ENCODE measurements at places on chromosomes 2 and 18.

DNA sequence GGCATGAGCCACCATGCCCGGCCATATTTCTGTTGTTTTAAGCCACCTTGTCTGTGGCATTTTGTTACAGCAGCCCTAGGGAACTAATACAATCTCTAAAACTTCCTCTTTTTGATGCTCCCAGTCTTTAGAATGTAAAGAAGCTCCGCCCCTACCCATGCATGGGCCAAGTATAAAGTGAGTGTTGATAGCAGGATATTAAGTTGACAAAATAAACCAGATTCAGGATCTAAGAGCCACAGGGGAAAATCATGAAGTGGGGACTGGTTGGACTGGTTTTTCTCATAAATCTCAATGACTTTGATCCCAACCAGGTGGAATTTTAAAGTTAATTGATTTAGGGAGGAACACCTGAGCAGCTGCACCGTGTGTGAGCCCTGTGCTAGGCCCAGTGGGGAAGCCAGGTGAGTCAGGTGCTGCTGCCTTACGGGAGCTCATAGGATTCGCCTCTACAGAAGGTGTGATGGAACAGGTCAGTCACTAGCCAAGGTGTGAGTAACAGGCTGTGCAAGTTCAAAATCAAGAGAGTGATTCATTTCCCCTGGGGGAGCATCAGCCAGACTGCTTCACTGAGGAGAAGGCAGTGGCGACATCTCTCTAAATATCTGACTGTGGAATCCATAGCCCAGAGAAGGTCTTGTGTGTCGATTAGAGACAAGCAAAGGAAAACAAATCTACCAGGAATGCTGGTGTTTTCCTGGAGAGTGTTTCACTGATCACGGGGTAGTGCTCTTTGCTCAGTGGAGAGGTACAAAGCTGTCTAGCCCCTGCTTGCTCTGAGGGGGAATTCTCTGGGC is 63.0 kb upstream of the MSH2 start:
- no peak for DNase-seq

DNA sequence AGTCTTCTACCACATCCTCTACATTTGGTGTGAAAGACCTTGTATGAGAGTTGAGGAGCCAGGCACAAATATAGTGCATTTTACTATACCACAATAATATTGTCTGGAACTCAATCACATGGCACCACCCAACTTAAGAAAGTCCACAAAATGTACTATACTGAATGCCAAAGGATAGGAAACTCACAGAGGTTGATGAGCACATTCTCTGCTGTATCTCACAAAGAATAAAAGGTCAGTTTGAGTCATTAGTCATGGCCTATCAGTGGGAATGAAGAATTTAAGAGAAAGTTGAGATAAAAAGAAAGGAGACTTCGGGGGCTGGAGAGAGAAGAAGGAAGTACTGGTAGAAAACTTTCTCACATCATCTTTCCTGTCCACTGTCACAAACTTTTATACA is 134.3 kb downstream of the RDH14 start:
- DNase-seq = no peak

DNA sequence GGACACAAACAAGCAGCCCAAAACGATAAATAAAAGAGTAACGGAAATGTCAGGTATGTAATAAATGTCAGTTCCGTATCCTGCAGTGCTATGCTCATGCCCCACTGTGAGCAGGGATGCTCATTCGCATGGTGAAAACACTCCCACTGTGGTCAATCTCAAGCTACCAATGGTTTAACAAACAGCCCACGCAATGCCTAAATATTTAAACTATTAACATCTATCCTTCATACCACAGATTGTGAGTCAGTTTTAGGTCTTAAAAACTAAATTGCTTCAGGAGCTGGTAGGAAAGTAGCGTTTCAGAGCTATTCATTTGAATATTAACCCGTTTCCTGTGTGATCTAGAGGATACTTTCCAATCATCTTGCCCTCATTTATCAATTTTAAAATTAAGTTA is 207.4 kb downstream of the TCF4 start:
- DNase-seq = no peak

- DNase-seq = no peak
These were observed 12.8 kb downstream of the TMEM127 start for GRCh38 chr2:96253006-96253405.

DNA sequence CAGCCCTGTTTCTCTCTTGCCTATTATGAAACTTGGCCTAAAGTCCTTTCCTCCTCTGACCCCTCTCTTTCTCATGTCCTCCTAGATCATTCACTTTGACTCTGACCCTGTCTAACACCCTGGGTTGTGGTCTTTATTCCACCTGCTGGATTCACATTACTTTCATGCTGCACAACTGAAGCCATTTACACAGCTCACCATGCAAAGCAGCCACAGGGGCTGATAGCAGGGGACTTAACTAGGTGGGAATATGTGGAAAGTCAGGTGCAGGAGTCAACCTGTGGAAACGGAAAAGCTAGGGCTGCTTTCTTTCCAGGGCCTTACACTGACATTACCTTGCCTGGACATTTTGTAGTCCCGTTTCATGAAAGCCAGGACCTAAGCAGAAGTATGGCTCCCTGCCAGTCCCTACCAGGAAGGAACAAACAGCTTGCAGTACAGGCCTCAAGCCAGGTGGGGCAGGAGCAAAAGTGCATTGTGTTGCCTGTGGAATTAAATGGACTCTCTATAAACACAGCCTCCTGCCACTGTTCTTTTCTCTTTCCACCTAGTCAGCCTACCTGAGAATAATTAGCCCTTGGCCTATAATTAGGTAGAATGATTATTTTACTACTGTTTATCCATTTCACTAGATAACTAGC is 11.8 kb downstream of the MAPRE3 start:
- peak; percentile 67 for DNase-seq

DNA sequence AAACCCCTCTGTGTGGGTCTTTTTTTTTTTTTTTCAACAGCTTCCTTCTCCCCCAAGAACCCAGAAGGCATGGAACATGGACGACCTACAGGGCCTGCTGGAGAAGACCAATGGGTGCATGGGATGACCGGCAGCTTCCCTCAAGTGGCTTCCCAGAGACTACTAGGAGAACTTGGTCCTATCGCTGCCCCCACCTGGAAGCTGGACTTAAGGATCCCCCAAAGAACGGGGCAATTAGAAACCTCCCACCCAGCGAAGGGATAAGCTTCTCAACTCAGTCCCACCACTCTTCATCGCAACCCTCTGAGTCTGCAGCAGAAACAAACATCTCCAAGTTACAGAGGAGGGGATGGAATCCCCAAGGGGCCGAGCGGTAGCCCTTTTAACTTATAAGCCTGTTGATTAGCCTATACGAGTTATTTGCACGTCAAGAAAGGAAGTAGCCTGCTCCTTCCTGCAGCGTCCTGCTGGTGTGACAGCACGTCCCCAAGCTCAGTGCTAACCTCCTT is 1.4 kb downstream of the ACTR1B start:
- DNase-seq = no peak

- DNase-seq = no peak
These were observed 6.8 kb upstream of the GREB1 start for GRCh38 chr2:11527001-11527400.

DNA sequence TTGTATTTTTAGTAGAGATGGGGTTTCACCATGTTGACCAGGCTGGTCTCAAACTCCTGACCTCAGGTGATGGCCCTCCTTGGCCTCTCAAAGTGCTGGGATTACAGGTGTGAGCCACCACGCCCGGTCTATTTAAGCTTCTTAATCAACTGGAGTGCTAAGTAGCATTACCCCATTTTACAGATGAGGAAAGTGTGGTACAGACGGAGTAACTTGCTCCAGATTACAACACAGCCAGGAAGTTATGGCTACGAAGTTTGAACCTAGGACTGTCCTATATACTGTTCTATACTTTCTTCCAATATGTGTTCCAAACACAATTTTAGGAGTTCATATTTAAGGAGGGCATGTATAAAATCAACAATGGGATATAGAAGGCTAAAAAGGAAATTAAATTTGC is 197.7 kb downstream of the TGIF1 start:
- no peak for DNase-seq

GRCh38 chr2:138962686-138963085 is 182.5 kb upstream of the NXPH2 start:
- DNase-seq = no peak

DNA sequence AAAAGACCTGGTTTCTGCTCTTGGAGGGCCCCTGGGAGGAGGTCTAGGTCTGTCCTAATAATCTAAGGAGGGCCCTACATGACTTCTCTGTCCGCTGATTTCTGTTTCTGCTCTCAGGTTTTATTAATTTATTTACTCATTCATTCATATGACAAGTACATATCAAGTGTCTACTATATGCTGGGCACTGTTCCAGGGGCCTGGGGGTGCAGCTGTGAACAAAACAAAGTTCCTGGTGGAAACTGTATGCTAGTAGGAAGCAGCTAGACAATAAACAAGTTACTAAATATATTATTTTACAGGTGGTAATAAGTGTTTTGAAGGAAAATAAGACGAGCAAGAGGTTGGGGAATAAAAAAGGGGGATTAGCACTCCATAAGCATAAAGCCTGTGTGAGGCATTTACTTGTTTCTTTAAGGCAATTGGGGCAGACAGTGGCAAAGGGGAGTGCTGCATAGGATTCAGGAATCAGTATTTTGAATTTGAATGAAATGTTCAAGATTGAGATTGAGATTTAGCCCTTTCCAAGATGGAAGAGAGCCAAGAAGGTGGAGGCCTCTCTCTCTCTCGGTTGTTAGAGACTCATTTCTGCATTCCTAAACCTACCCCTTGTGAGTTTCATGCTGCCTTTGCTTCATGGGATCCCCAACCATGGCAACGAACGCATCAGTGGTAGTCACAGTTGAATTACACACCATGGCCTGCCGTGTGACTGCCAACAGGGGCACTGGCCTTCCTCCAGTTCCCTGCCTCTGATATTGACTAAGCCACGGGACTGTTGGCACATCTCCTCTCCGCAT is 28.3 kb downstream of the DRC1 start:
- DNase-seq = no peak

DNA sequence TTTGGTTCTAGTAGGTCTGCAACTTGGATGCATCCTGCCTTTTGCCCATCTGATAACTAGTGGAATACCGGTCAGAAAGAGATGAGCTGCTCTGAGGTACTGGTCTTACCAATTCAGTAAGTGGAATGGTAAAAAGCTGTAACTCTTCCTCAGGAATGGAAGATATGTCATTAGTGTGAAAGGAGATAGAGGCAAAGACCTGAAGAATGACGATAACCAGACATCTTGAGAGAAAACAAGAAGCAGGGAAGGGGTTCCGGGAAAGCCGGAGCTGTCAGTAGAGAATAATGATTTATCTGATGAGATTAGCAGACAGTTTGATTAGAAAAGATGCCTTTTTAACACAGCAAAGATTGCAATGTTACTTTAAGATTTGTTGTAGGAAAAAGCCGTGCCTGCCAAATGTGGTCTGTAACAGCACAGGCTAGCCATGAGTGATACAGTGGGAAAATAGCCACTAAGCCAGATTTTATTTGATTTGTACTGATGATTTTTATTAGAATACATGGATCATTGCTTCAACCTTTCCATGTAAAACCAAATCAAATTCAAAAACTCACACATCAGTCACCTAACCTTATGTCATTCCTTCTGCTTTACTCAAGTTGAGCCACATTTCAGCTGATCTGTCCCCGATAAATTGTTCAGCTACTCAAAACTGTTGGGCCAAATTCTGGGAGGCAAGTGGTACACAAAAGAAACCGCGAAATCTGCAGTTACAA is 110.0 kb downstream of the TCF4 start:
- DNase-seq = no peak

GRCh38 chr2:105660489-105660888 is 84.2 kb upstream of the NCK2 start:
- DNase-seq = no peak

DNA sequence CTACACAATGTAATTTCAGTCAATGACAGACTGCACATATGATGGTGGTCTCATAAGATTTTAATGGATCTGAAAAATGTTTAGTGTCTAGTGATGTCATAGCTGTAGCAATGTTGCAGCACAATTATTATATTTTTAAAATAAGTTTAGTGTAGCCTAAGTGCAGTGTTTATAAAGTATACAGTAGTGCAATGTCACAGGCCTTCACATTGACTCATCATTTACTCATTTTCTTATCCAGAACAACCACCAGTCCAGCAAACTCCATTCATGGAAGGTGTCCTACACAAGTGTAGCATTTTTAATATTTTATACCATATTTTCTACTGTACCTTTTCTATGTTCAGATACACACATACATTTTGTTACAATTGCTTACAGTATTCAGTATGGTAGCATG is 663.1 kb downstream of the ERBB4 start:
- no peak for DNase-seq

DNA sequence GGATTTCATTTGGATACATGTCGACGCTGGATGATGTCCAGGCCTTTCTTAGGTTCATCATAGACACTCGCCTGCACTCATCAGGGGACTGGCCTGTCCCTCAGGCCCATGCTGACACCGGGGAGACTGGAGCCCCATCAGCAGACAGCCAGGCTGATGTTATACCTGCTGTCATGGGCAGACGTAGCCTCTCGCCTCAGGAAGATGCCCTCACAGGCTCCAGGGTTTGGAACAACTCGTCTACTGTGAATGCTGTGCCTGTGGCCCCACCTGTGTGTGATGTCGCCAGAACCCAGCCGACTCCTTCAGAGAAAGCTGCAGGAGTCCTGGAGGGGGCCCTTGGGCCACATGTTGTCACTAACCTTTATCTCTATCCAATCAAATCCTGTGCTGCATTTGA is 28.3 kb downstream of the MOCOS start:
- DNase-seq = no peak

DNA sequence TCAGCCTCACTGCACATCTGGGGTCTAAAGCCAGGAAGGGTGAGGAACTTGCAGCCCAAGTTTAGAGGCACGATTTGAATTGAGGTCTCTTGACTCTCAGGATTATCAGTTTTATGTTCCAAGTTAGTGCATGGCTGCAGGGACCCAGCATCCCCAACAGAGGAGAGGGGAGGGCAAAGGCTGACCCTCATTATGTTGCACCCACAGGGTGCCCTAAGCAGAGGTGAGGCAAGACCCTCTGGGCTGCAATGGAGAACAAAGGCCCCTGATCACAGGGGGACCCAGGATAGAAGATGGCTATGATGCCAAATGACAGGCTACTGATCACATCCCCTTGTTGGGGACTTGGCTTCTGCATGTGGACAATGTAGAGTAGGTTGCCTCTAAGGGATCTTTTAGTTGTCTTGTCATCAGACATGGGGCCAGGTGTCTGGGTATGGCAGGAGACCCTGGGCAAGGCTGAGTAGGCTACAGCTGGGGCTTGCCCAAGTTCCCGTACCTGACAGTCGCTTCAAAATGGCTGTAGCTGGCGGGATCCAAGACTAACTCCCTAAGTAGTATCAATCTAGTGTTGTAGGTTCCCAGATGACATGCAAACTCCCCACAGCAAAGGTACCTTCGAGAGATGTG is 4.5 kb upstream of the GDF7 start:
- DNase-seq = no peak

GRCh38 chr18:58221060-58221725 is 177.2 kb downstream of the NEDD4L start:
- DNase-seq = no peak

- DNase-seq = no peak
These were observed 19.5 kb downstream of the WIPF1 start for GRCh38 chr2:174577967-174578589.

GRCh38 chr2:69082430-69082997 is 69.5 kb downstream of the ANTXR1 start:
- DNase-seq = no peak
